Kidney epithelial cell (primary cell): ENCODE measurements at places on chromosomes 6 and 20. TPM values are rescaled to one million over a fixed set of nuclear protein-coding genes. Genes with fewer than 3 reads are reported as not detected.

DNA sequence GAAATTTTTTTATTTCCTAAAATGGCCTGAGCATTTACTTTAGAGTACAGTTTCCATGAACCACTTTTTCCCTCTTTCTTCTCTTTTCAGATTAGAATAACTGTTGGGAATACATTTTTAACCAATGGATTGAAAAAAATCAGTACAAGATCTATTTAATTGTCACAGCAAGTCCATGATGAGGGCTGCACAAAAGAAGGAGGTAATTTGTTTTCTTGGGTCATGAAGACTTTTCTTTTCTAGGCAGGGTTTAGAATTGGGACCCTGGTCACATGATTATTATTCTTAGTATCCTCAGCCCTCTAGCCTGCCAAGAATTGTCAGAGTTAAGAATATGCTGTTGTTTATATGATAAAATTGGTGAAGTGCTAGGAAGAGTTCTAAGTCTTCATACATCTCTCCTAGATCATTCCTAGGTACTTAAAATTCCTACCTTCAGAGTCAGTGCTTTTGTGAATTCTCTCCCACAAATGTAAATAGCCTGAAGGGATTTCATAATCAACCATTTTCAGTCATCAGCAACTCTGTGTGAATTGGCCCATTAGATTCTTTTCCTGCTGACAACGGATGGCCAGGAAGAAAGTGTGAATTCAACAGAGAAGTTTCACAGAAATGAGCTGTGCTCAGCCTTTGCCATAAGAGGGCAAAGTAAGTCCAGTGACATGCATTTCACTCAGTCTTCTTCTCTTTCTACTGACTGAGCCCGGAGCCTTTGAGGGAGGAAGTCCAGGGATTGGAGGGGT, 32.4 kb upstream of the TPBG start:
- DNase-seq: peak; percentile 14

DNA sequence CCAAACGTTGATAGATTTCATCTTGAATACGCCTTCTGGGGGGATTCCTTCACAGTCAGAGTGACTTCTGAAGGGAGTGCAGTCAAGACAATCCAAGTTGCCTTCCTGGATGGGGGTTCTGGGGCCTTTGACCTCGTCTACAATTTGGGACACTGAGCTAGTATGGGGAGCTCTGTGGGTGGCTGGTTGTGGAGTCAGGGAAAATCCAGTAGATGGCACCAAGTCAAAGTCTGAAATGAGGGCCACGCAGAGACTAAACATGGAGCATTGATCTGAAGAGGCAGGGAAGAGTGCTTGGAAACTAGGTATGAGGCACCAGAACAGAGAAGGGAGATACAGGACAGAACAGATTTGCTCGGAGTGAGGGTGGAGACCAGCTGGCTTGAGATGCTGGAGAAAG, 43.6 kb upstream of the CCN6 start:
- no peak for DNase-seq

Gene PPIL6
- 1.6 and 4.7 TPM in 2 replicates for total RNA-seq

GRCh38 chr20:2088891-2089290, 12.7 kb upstream of the STK35 start:
- no peak for DNase-seq

Gene ZNF831
- total RNA-seq: not detected in 2 replicates

DNA sequence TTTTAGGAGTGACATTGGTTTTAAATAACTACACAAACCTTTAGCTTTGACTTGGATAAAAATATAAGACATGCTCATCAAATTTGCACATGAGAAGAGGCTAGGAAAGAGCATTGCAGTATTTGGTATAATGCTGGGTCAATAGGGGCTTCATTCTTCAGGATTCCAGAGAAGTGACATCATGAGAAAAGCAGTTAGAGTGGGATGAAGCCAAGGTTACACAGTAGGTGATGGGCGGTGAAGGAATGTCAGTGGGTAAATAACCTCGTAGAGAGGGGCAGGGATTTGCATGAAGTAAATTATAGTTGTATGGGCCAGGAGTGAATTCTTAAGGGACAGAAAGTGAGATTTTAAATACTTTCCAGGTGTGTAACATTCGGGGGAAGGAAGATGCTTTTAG, 216.2 kb downstream of the RFPL4B start:
- DNase-seq: peak; percentile 62

DNA sequence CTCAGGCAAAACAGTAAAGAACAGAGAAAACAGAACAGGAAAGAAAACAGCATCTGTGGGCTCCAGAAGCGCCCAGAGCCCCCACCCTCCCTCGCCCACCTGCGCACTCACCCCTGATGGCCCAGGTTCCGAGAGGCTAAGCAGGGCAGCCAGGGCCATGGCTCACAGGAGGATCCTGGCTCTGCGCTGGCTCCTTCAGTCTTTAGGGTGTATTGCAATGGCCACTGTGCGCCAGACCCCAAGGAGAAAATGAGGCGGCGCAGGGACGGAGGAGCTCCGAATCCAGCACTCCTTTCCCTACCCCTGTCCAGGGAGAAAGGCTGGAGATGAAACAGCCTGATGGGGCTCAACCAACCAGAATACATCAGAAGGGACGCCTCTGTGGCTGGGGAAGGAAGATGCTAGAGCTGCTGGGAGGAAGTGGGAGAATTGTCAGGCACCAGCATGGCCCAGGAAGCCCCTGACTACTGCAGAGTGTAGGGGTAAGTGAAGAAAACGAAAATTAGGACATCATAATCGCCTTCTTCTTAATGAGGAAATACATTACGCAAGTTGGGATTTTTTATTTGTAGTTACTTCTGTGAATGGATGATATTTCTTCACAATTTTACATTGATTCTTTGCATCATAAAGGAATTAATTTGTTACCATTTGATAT, 49.0 kb downstream of the COL11A2 start:
- no peak for DNase-seq

GRCh38 chr6:142820338-142821051, 124.5 kb downstream of the HIVEP2 start:
- DNase-seq: no peak

DNA sequence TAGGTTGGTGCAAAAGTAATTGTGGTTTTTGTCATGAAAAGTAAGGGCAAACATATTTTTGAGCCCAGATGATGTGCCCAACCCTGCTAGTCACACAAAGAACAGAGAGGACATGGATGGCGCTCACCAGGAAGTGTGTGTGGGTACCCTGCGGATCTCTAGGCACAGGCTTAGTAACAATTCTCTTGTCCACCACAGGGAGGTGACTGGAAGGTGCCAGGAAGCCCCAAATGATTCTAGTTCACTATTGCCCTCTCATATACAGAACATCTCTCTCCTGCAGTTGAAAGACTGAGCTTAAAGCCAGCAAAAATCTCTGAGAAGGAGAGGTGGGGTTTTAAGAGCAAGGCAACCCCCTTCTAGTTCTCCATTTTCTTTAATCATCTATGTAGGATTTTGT, 272.1 kb upstream of the TAB2 start:
- DNase-seq: no peak

DNA sequence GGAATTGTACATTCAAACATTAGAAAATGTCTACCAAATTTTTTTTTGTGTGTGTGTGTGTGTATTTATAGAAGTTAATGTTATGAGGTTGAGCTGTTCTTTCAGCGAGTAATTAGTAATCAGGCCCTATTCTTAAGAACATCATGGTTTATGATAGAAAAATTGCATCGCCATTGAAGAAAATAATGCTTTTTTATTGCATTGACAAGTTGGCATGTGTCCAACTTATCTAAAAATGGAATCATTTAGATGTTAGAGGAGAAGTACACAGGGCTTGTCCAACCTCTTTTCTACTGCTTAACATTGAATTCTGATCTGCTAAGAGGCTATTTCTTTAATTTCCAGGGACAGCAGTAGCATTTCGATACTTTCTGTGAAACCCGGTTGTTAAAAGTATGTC, 61.6 kb upstream of the ADGRG6 start:
- no peak for DNase-seq

Gene PAQR8
- 4.4 and 4.7 TPM in 2 replicates for total RNA-seq

DNA sequence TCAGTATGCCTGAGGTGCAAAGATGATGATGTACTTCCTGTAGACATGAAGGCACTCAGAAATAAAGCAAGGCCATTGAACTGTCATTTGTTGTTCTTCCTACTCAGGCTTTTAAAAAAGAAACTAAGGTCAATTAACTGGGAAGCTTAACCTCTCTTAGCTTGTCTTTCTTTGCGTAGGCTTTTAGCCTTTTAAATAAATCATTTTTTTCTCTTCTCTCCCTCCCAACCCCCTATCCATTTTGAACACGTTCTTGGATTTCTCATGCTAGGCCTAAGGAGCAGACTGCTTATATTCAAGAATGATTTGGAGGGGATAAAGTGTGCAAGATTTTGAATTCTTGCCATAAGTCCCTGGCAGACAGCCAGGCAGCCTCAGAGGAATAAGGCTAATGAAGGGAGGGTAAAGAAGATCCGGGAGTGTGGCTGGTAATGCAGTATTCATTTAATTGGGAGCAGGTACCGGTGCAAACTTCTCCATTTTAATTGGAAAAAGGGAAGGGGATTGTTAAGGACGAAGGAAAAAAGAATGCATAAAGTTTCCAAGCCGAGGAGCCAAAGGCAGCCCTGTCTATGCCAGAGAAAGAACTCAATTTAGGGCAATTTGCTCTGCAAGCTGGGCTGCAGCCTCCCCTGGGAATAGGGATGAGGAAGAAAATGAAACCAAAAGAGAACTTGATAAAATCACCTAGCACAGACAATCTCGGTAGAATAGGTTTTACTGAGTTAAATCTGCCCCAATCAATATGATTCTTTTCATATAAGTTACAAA, 343.8 kb upstream of the MMS22L start:
- no peak for DNase-seq

GRCh38 chr6:246352-246751, 45.9 kb upstream of the DUSP22 start:
- DNase-seq: no peak

- no peak for DNase-seq
Observed at GRCh38 chr6:2186516-2186915, 58.9 kb downstream of the GMDS start.

DNA sequence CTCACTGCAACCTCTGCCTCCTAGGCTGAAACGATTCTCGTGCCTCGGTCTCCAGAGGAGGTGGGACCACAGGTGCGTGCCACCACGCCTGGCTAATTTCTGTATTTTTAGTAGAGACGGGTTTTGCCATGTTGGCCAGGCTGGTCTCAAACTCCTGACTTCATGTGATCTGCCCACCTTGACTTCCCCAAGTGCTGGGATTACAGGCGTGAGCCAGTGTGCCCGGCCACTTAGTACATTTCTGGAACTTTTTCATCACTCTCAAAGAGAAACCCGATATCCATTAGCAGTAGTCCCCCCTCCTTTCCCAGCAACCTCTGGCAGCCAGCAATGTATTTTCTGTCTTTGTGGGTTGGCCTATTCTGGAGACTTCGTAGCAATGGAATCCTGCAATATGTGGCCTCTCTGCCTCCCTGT, 109.8 kb downstream of the JARID2 start:
- DNase-seq: no peak

DNA sequence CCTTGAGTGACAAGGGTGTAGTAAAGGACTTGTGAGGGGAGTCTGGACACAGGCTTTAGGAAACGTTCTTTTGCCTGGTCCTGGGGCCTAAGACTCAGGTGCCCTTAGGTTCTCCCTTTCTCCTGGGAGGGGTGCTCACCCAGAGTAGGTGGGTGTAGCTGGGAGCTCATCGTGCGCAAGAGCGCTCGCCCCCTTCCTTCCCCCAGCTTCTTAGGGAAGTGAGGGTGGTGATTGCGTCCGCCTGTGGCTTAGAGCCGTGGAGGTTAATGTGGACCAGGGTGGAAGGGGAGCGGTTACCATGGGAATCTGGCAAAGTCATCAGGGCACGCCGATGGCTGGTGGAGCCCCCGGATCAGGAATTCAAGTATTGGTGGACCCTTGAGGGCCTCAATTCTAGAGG, 3.3 kb upstream of the AARS2 start:
- DNase-seq: no peak

GRCh38 chr20:62766716-62767115, 29.6 kb upstream of the MRGBP start:
- no peak for DNase-seq

GRCh38 chr20:6525447-6526303, 241.8 kb upstream of the BMP2 start:
- no peak for DNase-seq

DNA sequence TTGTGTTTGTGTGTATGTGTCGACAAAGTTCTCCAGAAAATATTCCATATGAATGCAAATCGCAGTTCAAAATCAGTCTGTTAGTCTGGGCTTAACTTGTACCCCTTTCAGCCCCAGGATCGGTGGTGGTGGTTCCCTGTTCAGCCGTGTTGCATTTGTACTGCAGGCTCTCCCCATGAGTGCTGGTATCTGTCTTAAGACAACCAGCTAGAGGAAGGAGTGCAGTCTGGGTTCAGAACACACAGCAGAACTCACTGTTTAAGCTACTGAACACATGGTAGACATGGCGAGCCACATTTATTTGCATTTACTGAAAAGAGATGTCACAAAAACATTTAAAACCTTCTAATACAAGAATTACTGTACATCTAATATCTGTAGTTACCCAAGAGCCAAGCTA, 192.1 kb downstream of the ARID1B start:
- DNase-seq: no peak

Gene PERP
- total RNA-seq: 77.7 and 80.9 TPM in 2 replicates

DNA sequence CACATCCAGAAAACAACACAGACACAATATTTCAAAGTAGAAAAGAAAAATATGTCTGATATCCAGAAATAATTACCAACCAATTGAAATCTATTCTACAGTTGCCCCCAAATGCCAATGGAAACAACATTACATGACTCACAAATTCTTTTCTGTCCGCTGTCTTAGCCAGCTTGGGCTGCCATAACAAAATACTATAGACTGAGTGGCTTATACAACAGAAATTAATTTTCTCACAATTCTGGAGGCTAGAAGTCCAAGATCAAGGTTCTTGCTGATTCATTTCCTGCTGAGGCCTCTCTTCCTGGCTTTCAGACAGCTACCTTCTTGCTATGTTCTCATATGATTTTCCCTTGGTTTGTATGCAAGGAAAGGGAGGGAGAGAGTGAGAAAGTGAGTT, 698.1 kb downstream of the DHX35 start:
- no peak for DNase-seq

Gene DEFB125
- total RNA-seq: not detected in 2 replicates

DNA sequence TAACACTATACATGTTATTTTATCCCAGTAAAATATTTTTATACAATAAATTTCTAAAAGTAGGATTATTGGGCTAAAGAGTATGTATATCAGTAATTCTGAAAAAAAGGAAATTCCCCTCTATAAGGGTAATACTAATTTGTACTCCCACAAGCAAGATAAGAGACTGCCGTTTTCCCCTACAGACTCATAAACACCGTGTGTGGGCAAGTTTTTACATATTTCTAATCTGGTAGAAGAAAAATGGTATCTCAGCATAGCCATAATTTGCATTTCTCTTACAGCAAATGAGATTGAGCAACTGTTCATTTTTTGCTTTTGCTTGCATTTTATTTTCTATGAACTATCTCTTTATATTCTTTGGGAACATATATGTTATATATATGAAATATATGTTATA, 26.0 kb upstream of the MYMX start:
- DNase-seq: no peak

GRCh38 chr20:41615676-41616075, 2.5 kb downstream of the CHD6 start:
- no peak for DNase-seq

GRCh38 chr20:62282877-62283503, 19.8 kb upstream of the ADRM1 start:
- no peak for DNase-seq

Gene NOTCH4
- total RNA-seq: 2.4 and 2.9 TPM in 2 replicates

Gene BFSP1
- total RNA-seq: 2.1 and 4.5 TPM in 2 replicates
